ENCODE measurements at places on chromosomes 16 and 17. TPM values are rescaled to one million over a fixed set of nuclear protein-coding genes. Genes with fewer than 3 reads are reported as not detected.

Gene GNAO1
- total RNA-seq = 1.8 TPM

Gene NUP85
- 63.7 TPM for total RNA-seq

DNA sequence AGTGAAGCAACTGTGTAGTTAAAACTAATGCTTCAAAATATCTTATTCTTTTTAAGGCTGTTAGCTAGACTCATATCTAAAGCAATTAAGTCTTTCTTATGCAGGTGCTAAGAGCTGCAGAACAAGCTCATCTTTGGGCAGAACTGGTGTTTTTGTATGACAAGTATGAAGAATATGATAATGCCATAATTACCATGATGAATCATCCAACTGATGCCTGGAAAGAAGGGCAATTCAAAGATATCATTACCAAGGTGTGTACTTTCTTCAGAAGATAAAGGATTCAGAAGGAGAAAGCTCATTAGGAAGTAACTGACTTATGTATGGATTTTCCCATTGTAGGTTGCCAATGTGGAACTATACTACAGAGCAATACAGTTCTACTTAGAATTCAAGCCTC is 23.9 kb downstream of the PTRH2 start:
- H3K36me3 ChIP-seq = peaks cover 100% of the 10 kb centered on the region
- H3K4me1 ChIP-seq = no peaks in the 10 kb centered on the region
- H3K4me3 ChIP-seq = no peak overlapping the region
- no peaks in the 10 kb centered on the region for H3K27me3 ChIP-seq

Gene SPIRE2
- total RNA-seq = 9.5 TPM

DNA sequence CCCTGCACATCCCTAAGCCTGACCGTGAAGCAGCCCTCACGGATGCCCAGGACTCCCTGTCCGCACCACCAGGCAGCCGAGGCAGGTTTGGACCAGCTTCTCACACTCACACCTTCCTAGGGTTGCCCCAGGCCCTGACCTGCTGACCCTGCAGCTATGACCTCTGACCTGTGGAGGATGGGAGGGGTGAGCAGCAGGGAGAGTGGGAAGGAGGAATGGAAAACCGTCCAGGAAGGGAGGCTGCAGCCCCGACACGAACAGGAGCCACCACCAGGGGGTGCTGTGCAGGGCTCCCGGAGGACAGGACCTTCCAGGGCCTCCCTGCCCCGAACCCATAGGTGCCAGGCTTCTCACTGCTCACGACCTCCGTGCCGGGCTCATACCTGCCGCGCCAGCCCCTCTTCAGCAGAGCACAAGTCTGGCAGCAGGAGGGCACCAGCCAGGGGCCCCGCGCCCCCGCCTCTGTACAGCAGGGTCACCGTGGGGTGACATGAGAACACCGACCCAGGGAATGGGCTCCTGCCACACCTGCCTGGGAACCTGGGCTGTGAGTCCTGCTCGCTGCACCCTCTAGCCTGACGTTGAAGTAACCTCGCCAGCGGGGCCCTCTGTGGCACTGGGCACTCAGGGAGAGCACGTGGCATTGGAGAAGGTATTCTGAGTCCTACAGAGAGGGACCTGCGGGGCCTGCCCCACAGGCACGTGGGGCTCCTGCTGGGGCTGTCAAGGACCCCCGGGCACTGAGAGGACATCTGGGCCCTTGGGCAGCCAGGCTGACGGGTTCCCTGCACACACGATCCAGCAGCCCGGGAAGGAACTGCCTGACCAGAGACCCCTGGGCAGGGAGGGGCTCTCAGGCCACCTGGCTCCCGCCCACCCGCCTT is 37.6 kb downstream of the CTU2 start:
- peak overlapping the region; percentile 11 for H3K27ac ChIP-seq
- H3K27me3 ChIP-seq = no peaks in the 10 kb centered on the region
- no peak overlapping the region for H3K4me3 ChIP-seq
- H3K36me3 ChIP-seq = peaks cover 10% of the 10 kb centered on the region
- peaks cover 27% of the 10 kb centered on the region for H3K4me1 ChIP-seq
- peak; percentile 93 for DNase-seq

DNA sequence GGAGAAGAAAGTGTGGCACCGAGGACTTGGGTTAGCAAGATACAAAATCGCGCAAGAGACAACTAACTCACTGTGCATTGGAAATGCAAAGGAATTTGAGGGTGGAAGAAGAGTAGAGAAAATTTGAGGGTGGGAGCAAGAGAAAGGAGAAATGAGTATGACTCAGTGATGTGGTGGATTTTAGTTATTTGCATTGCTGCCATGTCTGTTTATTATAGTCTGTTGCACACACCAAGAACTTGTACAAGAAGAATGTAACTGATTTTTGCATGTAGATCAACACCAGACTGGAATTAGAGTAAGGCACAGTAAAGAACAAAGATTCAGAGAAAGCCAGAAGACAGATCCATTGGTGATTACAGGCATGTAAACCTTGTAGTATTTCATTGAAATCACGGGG is 71.6 kb upstream of the SMIM36 start:
- H3K4me1 ChIP-seq = peaks cover 16% of the 10 kb centered on the region
- no peak for DNase-seq
- no peaks in the 10 kb centered on the region for H3K27me3 ChIP-seq
- no peak overlapping the region for H3K27ac ChIP-seq

Gene FKBP10
- total RNA-seq = 34.5 TPM

DNA sequence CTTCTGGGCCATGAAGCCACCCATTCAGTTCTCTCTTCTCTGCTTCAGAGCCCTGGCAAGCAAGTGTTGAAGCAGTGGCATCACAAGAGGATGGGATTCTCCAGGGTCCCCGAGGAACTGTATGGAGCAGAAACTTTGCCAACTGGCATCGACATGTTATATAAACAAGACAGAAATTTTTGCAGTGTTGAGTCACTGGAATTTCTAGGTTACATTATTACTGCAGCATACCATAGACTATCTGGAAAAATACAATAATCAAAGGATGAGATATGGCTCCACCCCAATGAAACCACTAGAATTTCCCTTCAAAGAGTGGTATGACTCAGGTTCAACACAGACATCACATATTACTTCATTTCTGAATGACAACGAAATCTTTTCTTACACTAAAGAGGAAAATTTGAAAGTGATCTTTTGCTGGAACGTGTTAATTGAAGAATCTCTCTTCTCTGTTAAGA is 343.0 kb upstream of the DYNLRB2 start:
- no peak overlapping the region for H3K27ac ChIP-seq
- no peaks in the 10 kb centered on the region for H3K36me3 ChIP-seq
- H3K27me3 ChIP-seq = no peaks in the 10 kb centered on the region

Data from upper lobe of right lung (tissue), 1 donor.